ENCODE measurements at places on chromosomes 3 and 15.

DNA sequence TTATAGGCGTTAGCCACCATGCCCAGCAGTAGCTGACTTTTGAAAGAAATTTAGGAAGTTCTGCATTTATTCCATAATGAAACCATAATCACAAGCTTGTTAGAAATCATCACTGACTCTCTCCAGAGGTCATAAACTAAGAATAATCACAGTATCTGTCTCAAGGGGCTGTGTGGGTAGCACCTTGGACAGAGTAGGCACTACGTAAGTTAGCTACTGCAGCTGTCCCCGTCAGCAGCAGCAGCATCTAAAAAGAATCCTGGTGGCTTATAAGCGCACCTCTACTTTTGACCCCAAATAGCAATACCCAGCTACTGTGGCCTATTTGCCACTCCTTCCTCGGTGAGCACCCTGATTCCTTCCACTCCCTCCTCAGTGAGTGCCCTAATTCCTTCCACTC, 57.8 kb upstream of the RPL35A start:
- no peaks in the 10 kb centered on the region for H3K27me3 ChIP-seq
- H3K36me3 ChIP-seq: no peaks in the 10 kb centered on the region
- no peak overlapping the region for H3K4me3 ChIP-seq
- DNase-seq: no peak
- H3K27ac ChIP-seq: no peak overlapping the region
- no peaks in the 10 kb centered on the region for H3K4me1 ChIP-seq

- DNase-seq: no peak
- no peak overlapping the region for H3K27ac ChIP-seq
- H3K36me3 ChIP-seq: no peaks in the 10 kb centered on the region
- H3K27me3 ChIP-seq: no peaks in the 10 kb centered on the region
Measured at GRCh38 chr15:77040673-77041072, 30.2 kb downstream of the TSPAN3 start.

GRCh38 chr3:125203731-125204130, 8.8 kb downstream of the SLC12A8 start:
- no peak overlapping the region for H3K27ac ChIP-seq
- no peaks in the 10 kb centered on the region for H3K27me3 ChIP-seq
- H3K36me3 ChIP-seq: no peaks in the 10 kb centered on the region
- no peak for DNase-seq
- no peak overlapping the region for H3K4me3 ChIP-seq

DNA sequence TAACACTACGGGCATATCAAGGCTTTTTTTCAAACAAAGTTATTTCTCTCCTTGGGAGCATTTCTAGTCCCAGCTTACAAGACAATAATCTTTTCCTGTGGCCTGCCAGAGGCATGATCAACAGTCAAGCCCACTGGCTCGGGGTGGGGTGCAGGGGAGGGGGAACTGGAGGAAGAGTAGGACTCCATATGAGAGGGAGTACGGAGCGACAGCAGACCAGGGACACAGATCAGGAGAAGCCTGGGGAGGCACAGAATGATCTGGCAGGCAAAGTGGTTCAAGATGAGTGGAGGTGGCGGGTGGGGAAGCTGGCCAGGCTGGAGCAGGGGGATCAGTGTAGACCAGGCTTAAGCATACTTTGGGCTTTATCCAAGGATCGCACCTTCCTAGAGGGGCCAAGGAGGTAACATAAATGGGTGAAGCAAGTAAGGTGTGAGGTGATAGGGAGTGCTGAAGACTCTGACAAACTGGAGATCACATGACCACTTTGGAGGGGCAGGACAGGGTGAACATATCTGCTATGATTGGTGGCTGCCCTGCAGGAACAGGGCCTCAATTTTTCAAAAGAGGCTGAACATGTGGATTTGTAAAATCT, 37.4 kb downstream of the KLF15 start:
- H3K4me3 ChIP-seq: no peak overlapping the region
- H3K27me3 ChIP-seq: no peaks in the 10 kb centered on the region
- no peaks in the 10 kb centered on the region for H3K4me1 ChIP-seq
- DNase-seq: peak; percentile 58
- H3K27ac ChIP-seq: no peak overlapping the region
- H3K36me3 ChIP-seq: no peaks in the 10 kb centered on the region

DNA sequence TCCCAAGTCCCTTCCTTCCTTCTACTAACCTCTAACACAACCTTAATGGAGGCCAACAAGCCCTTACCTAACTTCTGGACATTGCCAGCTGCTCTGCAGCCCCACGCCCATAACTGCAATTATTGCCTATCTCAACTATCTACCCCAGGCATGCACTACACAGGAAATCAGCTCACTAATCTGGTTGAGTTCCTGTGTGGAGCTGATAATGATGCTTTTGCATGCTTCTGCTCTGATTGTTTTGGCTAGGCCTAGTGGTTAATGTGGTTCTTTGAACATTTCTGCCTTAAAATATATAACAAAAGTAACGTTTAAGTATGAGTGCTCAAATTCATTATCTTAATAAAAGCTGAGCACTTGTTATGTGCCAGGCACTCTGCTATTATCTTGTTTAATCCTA, 463.9 kb downstream of the MFSD1 start:
- no peaks in the 10 kb centered on the region for H3K4me1 ChIP-seq
- no peak for DNase-seq
- no peak overlapping the region for H3K27ac ChIP-seq
- no peaks in the 10 kb centered on the region for H3K36me3 ChIP-seq
- no peaks in the 10 kb centered on the region for H3K27me3 ChIP-seq
- H3K4me3 ChIP-seq: no peak overlapping the region

GRCh38 chr3:65398953-65399352, 639.8 kb downstream of the MAGI1 start:
- no peaks in the 10 kb centered on the region for H3K36me3 ChIP-seq
- no peak overlapping the region for H3K4me3 ChIP-seq
- H3K27ac ChIP-seq: no peak overlapping the region
- DNase-seq: no peak

DNA sequence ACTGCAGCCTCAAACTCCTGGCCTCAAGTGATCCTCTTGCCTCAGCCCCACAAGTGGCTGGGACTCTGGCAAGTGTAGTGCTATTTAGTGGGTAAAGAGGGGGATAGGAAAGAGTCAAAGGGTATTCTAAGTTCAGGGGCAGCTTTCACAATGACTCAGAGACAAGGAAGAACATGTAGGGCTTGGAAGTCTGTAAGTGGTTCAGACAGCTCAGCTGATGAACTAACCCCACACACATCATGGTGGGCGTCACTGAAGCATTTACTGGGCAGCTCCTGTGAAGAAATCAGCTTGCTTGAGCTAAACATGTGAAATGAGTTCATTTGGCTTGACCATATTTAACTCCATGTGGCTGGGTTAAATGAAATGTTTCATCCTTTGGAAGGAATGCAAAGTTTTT, 34.6 kb upstream of the THSD4 start:
- no peaks in the 10 kb centered on the region for H3K36me3 ChIP-seq
- DNase-seq: no peak
- H3K4me1 ChIP-seq: peaks cover 65% of the 10 kb centered on the region
- peak overlapping the region; percentile 88 for H3K27ac ChIP-seq
- no peaks in the 10 kb centered on the region for H3K27me3 ChIP-seq
- H3K4me3 ChIP-seq: no peak overlapping the region

GRCh38 chr3:36763850-36764703, at the start of gene DCLK3:
DCLK3 (minus strand) TSS chr3:36764553; CDS start chr3:36764263, 290 bp downstream.
- peaks cover 4% of the 10 kb centered on the region for H3K27me3 ChIP-seq
- H3K4me1 ChIP-seq: peaks cover 3% of the 10 kb centered on the region
- no peaks in the 10 kb centered on the region for H3K36me3 ChIP-seq
- DNase-seq: no peak
- peak within 1 kb of the TSS; percentile 22 for H3K4me3 ChIP-seq

DNA sequence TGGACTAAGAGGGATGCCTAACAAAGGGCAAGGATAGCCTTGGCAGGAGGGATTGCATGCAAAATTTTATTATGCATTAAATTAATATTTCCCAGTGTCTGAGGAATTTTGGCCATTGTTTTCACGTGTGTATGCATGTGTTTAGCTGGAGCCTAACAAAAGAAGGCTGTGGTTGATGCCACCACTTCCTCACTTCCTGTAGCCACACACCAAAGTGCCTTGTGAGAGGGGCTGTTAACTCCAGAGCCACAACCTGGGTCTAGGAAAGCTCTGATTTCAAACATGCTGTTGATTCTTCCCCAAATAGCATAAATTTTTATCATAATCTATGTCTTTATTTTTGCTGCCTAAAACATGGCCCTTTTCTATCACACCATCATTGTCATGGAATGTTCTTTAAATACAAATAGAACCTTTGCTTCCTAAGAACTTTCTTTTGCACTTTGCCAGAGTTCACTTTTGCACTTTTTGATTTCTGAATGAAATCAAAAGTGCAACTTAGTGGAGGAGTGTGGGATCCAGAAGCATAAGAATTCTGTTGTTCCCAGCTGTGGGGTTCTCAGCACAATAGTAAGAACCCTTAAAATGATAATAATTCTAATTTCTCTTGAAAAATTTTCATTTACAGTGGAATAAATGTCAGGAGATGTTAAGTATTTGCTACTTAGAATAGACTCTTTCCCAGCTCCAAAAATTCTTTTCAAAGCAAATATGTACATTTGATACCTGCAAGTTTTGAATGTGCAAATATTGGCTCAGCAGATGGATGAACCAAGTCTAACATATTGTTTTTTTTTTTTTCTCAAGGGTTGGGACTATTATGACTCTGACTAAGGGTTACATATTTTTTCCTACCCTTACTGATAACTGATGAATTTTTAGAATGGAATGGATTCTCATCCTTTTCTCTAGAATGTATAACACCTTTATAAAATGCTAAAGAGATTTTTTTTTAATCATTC, 35.6 kb upstream of the SPTSSB start:
- H3K27ac ChIP-seq: no peak overlapping the region
- H3K27me3 ChIP-seq: no peaks in the 10 kb centered on the region
- no peak for DNase-seq

DNA sequence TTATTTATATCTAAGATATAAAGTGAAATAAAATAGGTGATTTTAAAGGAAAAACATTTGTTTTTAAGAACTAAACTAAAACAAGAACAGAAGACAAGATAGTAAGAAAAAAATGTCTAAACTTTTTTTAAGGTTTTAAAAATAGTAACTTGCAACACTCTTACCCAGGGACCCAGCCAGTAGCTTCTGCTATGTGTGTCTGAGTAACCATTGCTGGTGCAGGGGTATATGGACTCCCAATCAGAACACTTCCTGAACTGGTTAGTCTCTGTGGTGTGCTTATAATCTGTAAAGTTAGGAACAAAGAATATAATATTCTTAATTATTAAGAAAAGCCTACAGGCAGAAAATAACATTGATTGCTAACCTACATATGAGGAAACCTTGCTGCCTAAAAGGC, 118.4 kb downstream of the ATP1B3 start:
- H3K27ac ChIP-seq: no peak overlapping the region
- H3K4me3 ChIP-seq: no peak overlapping the region
- no peak for DNase-seq

DNA sequence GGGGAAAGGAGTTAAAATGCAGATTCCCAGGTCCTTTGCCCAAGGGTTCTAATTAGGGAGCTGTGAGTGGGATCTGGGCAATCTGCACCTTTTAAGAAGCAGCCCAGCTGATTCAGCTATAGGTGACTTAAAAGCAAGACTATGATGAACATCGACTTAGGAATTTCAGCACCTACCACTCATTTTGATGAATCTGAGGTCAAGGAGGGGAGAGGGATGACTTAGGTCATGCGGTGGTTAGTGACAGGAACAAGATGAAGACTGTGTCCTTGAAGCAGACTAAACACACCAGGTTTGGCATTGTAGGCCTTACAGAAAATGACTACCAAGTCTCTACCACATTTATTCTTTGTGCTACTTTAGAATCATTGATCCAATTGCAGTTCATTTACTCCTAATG, 196.3 kb downstream of the DTWD1 start:
- peak overlapping the region; percentile 41 for H3K27ac ChIP-seq
- H3K4me1 ChIP-seq: peaks cover 7% of the 10 kb centered on the region
- H3K36me3 ChIP-seq: no peaks in the 10 kb centered on the region
- no peak overlapping the region for H3K4me3 ChIP-seq
- no peak for DNase-seq
- no peaks in the 10 kb centered on the region for H3K27me3 ChIP-seq

DNA sequence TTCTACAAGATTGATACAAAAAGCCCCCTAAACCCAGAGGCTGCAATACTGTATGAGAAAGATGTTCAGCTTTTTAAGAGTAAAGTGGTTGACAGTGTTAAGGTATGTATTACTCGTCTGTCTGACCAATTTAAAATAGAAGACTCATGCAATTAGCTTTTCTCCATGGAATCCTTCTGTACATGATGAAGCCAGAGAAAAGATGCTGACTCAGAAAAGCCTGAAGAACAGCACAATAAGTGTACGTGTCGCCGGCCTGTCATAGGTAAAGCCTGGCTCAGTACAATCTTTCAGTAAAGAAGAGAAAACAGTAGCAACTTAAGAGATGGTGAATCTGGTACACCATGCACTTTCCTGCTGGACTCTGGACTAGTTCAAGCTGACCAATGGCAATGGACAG, 16.4 kb downstream of the NEK4 start:
- H3K36me3 ChIP-seq: no peaks in the 10 kb centered on the region
- H3K4me3 ChIP-seq: no peak overlapping the region
- no peak overlapping the region for H3K27ac ChIP-seq
- DNase-seq: no peak

- H3K4me3 ChIP-seq: no peak overlapping the region
- no peaks in the 10 kb centered on the region for H3K27me3 ChIP-seq
- no peak for DNase-seq
- H3K27ac ChIP-seq: no peak overlapping the region
- no peaks in the 10 kb centered on the region for H3K36me3 ChIP-seq
- no peaks in the 10 kb centered on the region for H3K4me1 ChIP-seq
Measured at GRCh38 chr15:35991386-35991785, 445.4 kb upstream of the DPH6 start.

- H3K4me1 ChIP-seq: peaks cover 10% of the 10 kb centered on the region
- H3K27ac ChIP-seq: no peak overlapping the region
- no peak overlapping the region for H3K4me3 ChIP-seq
- no peaks in the 10 kb centered on the region for H3K36me3 ChIP-seq
Measured at GRCh38 chr15:49982584-49982983, 136.4 kb downstream of the ATP8B4 start.

DNA sequence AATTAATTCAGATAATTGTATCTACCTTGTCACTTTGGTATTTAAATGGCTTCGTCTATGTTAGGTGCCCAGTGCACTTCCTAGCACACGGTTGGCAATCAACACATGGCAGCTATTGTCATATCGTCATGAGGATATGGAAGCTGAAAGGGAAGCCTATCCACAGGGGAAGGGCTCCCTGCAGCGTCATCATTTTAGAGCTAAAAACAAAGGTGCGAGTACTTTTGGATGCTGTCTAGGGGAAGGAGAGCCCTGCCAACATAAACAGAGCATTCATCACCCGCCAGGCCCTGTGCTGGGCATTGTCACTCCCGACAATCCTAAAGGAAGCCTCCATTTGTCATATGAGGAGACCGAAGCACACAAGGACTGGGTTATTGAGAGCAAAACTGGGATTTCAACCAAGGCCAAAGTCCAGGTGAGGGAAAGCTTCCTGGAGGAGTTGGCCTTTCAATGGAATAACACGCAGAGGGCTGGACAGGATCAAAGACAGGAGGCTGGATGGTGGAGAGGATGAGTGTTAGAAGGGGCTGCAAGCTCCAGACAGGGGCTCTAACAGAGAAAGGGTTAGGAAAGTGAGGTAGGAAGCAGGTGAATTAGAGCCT, 8.0 kb upstream of the PARL start:
- no peak for DNase-seq
- H3K27ac ChIP-seq: no peak overlapping the region
- no peaks in the 10 kb centered on the region for H3K27me3 ChIP-seq
